ENCODE measurements at places on chromosomes 5 and 9.

GRCh38 chr9:84343111-84343521, 2.6 kb upstream of the SLC28A3 start:
- peak; percentile 57 for DNase-seq

GRCh38 chr5:38257308-38258041, 884 bp upstream of the EGFLAM start:
- no peak for DNase-seq

- DNase-seq, result no peak
These were observed 741.4 kb downstream of the TAF11L14 start for GRCh38 chr5:18375641-18376040.

DNA sequence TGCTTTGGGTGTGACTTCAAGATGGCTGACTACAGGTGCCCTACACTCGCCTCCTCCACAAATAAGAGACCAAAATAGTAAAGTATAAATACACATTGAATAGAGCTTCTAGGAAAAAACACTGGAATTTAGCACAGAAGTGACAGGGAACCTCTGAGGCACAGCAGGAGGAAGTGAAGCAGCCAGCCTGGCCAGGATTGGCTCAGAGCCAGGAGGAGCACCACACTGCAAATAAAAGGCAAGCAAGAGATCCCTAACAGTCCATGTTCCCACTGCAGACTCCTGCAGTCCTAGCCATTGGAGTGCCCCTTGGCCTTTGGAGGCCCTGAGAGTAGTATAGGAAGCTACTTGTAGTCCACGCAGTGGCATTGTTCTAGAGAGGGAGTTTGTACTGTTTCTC, 186.7 kb upstream of the TLX3 start:
- no peak for DNase-seq

DNA sequence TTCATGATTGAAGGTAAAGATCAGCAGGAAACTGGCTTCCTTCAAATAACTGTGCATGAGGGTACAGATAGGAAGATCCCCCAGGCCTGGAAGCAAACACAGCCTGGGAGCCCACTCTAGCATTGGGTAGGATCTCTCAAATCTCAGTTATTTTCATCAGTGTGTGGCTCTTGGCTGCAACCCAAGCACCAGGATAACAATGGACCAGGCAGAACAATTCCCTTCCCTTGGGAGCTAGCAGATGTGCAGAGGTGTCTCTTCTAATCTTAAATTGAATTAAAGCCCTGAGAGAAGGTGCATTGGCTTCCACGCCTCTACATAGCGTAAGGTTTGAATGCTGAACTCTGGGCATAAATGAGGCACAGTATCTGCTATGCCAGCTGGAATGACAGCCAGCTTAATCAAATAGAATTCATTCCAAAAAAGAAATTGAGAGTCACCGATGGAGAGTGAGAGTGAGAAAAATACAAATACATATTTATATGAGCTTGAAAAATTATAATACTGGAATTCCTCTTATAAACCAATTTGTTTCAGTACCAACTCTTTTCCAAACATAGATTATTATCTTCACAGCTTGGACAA, 957.3 kb downstream of the CDH12 start:
- DNase-seq, result no peak

DNA sequence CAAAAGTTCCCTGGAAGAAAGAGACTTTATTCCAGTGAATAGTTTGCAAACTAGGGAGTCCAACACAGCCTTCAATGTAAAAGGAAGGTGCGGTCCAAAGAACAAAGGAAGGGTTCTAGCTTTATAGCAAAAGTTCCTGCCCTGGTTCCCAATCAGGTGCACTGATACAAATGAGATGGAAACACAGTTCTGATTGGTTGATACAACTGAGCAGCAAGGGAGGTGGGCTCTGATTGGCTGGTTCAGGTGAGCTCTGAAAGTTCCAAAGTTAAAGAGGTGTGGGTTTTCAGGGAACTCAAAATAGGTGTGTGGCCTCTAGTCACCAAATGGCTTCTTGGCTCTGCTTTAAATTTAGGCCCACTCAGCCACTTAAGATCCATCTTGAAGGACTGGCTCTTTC, 43.1 kb downstream of the P4HA2 start:
- no peak for DNase-seq

DNA sequence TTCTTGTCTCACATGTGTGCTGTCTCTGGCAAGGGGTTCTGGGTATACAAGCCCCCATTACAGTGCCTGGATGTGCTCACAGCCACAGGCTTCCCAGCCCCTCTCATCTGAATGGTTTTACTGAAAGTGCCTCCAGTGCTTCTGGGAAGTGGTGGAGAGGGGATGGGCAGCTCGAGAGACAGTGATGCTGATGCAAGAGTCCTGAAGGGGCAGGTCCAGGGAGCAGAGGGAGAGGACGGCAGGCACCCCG, 93.5 kb downstream of the PHF2 start:
- no peak for DNase-seq

- no peak for DNase-seq
These were observed 2.8 kb downstream of the LHX2 start for GRCh38 chr9:124014211-124014955.

DNA sequence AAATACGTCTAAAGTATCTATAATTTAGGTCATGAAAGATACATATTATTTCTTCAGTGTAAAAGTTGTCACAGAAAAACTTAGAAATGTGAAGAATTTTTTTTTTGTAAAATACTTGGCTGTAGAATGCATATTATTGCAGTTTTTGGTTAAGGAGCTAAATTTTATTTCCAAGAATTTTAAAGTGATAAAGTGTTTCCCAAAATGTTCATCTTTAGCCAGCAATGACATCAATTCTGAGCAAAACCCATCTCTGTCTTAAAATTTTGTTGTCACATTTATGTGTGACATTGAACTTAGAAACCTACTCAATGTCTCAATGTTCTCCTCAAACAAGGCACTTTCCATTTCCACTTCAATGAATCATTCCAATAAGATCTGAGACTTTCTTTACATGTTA, 47.8 kb upstream of the RPS23 start:
- no peak for DNase-seq
